Left cardiac atrium (tissue), 4 donors: ENCODE measurements at places on chromosomes 4 and X. TPM values are rescaled to one million over a fixed set of nuclear protein-coding genes. Genes with fewer than 3 reads are reported as not detected.
A peak's percentile ranks its signal among the peaks of the same experiment; 100 is the strongest.

Gene F8A2
- total RNA-seq: not detected

Gene ACE2
- 17.2 TPM for total RNA-seq

Gene MSX1
- 4.5 TPM for total RNA-seq

Gene FAM47A
- total RNA-seq: not detected

Gene LUZP4
- total RNA-seq: not detected

Gene ZNF185
- 1.7 TPM for total RNA-seq

Gene IQSEC2
- total RNA-seq: 9.1 TPM

Gene GPRIN3
- total RNA-seq: 5.7 TPM

Gene STBD1
- 36.7 TPM for total RNA-seq

Gene CORIN
- total RNA-seq: 89.0 TPM

Gene MAGEA12
- total RNA-seq: not detected

Gene TCEAL5
- total RNA-seq: 0.50 TPM

Gene LPAR4
- total RNA-seq: 0.08 TPM

Gene MAGEE2
- 0.12 TPM for total RNA-seq

Gene CENPE
- 0.31 TPM for total RNA-seq

Gene FAT1
- 67.8 TPM for total RNA-seq

Gene CTSO
- total RNA-seq: 10.0 TPM

Gene PPP1R3F
- 22.5 TPM for total RNA-seq

Gene DDX53
- total RNA-seq: not detected

Gene UGT8
- total RNA-seq: 0.18 TPM

DNA sequence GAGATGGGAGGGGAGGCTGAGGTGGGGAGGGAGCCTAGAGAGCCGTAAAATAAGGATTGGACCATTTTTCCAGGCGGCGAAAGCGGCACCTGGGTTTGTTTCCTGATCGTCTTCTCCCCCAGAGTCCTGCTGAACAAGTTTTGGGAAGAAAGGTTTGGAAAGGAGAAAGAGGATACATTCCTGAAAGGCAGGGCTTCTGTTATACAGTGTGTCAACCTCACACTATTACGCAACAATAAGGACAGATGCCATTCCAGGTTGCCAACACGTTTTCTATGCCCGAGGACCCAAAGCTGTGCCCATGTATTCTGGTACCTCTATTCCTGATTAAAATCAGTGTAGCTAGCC, 658 bp downstream of the SCOC start:
- DNase-seq: no peak

- DNase-seq: no peak
These were observed 79.6 kb downstream of the COMMD8 start for GRCh38 chr4:47383829-47384427.

DNA sequence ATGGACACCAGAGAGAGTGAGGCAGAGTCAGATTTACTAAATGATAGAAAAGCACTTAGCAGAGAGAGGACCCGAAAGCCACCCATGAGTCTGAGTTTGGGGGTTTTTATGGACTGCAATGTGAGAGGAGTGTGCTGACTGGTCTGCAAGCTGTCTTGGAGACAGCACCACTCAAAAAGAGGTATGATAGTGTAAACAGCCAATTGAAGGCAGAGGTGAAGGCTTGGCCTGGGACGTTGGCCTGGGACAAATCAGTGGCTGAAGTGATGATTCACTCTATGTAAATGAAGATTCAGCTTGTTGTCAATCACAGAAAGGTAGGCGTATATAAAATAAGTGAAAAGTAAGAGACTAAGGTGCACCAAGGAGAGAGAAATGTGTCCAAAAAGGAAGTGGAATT, 217.6 kb upstream of the ZFP42 start:
- DNase-seq: no peak

- no peak for DNase-seq
These were observed 898 bp downstream of the CMC4 start for GRCh38 chrX:155070038-155070437.

GRCh38 chr4:150178161-150178560, 99.9 kb downstream of the DCLK2 start:
- no peak for DNase-seq

GRCh38 chr4:78949735-78950134, 10.5 kb upstream of the PAQR3 start:
- no peak for DNase-seq

GRCh38 chr4:48275686-48276085, 6.0 kb upstream of the TEC start:
- DNase-seq: no peak

- DNase-seq: no peak
These were observed 507.4 kb downstream of the C4orf33 start for GRCh38 chr4:129603241-129603931.

- no peak for DNase-seq
These were observed 72.8 kb upstream of the NEIL3 start for GRCh38 chr4:177236886-177237285.

DNA sequence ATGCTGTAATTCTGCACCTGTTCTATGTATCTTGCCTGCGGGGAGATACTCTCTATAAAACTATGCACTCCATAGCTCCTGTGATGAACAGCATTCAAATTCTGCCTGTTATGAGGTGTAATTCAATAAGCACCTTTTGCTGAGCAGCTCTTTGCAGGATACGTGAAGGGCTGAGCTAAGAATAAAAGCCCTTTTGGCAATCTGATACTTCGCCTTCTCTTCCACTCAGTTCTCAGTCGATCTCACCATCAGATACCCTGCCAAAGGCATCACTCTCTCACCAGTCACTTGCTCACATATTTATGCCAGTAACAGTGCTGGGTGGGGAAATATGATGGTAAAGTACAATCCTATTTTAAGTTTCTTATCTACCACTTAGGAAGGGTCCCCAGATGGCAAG, 67.2 kb downstream of the RPS3A start:
- no peak for DNase-seq

GRCh38 chr4:79831119-79831528, 241.9 kb downstream of the ANTXR2 start:
- no peak for DNase-seq

GRCh38 chr4:66885501-66886165, 659.7 kb downstream of the CENPC start:
- no peak for DNase-seq

- DNase-seq: no peak
These were observed 22.0 kb downstream of the KLHL15 start for GRCh38 chrX:24005028-24005427.

DNA sequence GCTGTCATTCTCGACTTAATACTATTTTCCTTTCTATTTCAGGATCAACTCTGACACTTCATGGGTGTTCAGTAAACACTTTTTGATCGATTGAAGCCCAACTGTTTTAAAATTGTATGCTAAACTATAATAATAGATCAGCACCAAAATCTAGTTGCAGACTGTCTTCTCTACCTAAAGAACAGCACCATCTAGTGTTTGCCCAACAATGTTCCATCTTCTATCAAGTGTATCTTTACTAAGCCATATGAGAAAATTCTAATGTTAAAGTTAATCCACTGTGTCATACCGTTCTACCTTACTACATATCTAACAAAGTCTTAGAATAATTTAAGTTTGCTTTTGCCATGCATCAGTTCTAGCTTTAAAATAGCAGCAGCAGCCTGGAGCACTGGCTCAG, 113.0 kb upstream of the PRDX4 start:
- no peak for DNase-seq

DNA sequence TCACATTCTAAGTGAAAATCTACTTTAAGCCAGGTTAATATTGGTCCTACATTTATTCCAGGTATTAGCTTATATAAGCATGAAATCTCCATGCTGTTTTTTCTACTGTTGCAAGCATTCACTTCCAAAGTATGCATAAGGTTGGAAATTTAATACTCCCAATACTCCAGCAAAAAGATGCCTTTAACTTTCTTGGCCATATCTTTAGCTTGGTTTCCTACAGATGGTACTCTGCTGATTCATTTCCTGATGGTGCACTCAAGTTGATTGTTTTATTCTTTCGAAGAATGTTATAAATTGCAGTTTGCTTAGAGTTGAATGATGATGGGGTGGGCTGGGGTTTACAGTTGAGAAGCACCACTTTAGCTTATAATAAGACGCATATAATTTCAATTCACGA, 330.2 kb downstream of the PTTG2 start:
- no peak for DNase-seq

DNA sequence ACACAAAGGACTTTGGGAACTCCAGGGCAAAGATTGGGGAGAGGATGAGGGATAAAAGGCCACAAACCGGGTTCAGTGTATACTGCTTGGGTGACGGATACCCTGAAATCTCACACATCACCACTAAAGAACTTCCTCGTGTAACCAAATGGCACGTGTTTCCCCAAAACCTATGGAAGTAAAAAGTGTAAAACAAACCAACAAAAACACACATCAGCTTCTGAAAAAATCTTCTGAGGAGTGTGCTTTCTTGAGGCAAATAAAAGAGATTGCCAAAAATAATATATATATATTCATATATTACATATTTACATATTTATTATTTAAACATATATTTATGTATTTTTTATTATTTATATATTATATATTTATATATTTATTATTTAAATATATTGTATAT, 3.9 kb downstream of the P2RY8 start:
- DNase-seq: no peak

DNA sequence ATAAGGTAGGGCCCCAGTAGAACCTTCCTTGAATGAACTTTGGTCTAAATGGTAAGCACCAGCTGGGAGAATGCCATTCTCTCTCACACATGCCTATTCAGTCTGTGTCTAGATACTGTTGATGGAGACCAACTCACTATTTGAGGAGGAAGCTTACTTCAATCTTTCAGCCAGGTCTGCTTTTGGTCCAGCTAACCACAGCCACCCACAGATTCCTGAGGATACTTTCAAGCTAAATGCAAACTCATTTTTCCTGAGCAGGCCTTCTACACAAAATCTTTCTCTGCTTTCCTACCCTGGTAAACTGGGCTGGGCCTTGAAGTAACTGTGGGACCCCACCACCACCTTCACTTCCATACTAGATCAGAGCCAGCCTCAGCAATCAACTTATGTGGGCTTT, 76.9 kb upstream of the KLF3 start:
- DNase-seq: no peak

DNA sequence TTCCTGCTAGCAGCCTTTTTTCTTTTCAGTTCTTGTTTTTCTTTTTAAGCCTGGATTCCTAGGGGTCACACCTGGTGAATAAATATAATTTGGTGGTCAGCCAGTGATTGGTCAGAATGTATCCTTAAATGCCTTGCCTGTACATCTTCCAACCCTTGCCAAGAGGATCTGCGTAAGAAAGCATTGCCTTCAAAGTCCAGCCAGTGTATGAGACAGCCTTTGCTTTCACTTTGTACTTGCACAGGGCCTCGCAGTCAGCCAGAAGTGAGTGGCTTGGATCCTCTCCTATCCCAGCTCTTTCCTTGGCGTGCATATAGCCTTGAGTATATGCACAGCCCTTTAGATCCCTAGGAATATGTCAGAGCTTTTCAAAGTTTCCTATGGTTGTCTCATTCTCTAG, 22.2 kb downstream of the KANTR start:
- DNase-seq: no peak

GRCh38 chrX:73842541-73843234, 279.7 kb downstream of the CHIC1 start:
- DNase-seq: no peak

GRCh38 chrX:31580227-31580626, 508.4 kb upstream of the FTHL17 start:
- DNase-seq: no peak

GRCh38 chr4:1293991-1294390, 4.3 kb downstream of the MAEA start:
- DNase-seq: peak; percentile 67

- no peak for DNase-seq
These were observed 36.3 kb upstream of the PARM1 start for GRCh38 chr4:74896595-74896994.

GRCh38 chrX:12278151-12278550, 139.9 kb downstream of the FRMPD4 start:
- no peak for DNase-seq

- no peak for DNase-seq
These were observed 170.0 kb downstream of the CENPC start for GRCh38 chr4:67375291-67375690.

GRCh38 chr4:174318829-174319764, 35.4 kb downstream of the CEP44 start:
- DNase-seq: no peak

DNA sequence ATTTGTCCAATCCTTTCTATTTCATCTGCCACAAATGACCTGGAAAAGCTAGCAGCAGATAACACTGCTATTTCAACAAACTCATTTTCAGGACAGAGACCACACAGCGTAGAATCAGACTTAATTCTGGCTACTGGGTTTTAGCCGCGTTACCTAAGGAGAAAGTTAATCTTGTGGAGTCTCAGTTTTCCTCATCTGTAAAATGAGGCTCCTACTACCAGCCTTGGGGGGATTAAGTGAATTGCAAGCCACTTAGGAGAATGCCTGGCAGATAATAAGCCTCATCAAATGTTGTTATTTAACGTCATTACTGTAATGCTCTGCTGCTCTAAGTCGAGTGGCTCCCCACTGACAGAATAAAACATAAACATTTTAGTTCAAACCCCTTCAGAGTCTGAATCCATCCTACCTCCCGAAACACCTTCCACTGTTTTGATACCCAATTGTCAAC, 1.4 kb downstream of the CCNI start:
- DNase-seq: no peak

- no peak for DNase-seq
These were observed 105.0 kb downstream of the NDST3 start for GRCh38 chr4:118139241-118139640.

- DNase-seq: no peak
These were observed 6.9 kb downstream of the G3BP2 start for GRCh38 chr4:75666299-75666698.
